ENCODE measurements at places on chromosomes 1 and 21. TPM values are rescaled to one million over a fixed set of nuclear protein-coding genes. Genes with fewer than 3 reads are reported as not detected.
A peak's percentile ranks its signal among the peaks of the same experiment; 100 is the strongest.

DNA sequence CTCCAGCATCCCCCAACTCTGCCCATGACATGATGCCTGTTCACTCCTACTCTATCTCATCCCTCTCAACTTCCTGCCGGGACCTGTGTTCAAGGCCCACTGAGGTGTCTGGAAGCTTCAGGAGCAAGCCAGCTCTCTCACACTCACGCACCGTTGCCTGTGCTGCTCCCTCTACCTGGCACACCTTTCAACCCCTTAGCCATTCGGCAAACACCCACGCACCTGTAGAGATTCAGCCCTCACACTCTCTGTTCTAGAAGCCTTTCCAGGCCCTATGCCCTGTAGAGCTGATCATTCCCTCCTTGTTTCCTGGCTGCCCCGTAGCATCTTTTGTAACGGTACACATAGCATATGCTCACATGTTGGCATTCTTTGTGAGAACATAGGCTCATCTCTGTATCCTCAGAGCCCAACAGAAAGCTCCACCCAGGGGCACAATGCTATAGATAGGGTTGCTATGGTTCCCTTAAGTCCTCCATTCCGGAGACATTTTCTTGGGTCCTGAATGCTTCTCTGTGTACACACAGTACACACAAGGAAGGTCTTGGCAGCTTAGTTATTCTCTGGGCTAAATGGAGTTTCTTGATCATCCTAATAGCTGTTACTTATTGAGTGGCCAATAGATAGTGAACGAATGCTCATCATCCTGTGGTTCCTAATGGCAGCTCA is 1.3 kb downstream of the C8B start:
- no peak for DNase-seq

GRCh38 chr1:228344631-228345072 is 62.0 kb downstream of the TRIM11 start:
- no peak for DNase-seq

- no peak for DNase-seq
Measured at GRCh38 chr1:20185834-20186782, at the start of the genes PLA2G2C and UBXN10. TSS of gene PLA2G2C (minus strand) at chr1:20186518. CDS start at chr1:20177363, 9,155 bp downstream. TSS of gene UBXN10 (plus strand) at chr1:20186096. CDS start at chr1:20190562, 4,466 bp downstream.

DNA sequence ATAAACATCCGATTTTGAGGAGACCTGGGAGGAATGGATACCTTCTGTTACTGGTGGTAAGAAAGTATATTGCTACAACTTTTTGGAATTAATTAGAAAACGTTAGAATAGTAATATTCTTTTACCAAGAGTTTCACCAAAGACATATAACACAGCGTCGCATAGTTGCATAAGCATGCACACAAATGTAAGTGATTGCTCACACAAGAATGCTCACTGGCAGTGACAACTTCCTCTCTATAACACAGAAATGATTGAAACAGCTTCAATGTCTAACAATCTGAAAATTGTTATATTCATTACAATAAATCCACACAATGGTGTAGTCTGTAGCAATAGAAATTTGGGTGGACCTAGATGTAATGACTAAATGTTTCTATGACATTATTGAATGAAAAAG is 998.6 kb downstream of the TTLL7 start:
- DNase-seq: no peak

DNA sequence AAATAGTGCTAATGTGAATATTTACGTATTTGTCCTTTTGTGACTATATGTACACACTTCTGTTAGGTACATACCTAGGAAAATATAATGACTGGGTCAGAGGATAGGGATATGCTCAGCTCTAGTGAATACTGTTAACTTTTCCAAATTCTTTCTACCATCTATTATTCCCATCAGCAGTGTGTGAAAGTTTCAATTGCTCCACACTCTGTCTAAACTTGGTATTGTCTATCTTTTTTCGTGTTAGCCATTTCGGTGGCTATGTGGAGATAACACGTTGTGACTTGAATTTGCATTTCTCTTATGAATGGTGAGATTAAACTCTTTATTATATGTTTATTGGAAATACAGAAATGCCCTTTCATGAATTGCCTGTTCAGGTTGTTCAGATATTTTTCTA is 22.7 kb upstream of the LELP1 start:
- DNase-seq: no peak

- DNase-seq: peak; percentile 38
Measured at GRCh38 chr21:34801519-34802132, 132.8 kb downstream of the CLIC6 start.

GRCh38 chr1:223311826-223312225 is 52.1 kb downstream of the SUSD4 start:
- no peak for DNase-seq

- DNase-seq: no peak
Measured at GRCh38 chr1:110734133-110734680, 59.5 kb upstream of the KCNA3 start.

DNA sequence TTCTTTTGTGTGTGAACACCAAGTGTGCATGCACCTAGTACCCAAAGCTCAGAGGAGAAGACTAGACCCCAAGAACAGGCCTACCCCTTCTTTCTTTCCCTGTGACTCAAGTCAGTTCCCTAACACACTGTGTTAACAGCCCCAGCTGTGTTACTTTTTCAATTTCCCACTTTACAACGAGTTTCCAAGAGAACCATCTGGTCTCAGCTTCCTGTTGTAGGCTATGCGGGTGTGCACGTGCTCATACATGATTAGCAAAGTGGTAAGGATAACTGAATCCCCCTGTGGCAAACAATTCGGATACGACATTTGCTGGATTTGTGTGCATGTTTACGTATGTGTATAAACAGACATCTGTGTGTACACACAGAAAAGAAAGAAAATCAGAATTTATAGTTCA is 17.9 kb downstream of the IFNAR2 start:
- no peak for DNase-seq

DNA sequence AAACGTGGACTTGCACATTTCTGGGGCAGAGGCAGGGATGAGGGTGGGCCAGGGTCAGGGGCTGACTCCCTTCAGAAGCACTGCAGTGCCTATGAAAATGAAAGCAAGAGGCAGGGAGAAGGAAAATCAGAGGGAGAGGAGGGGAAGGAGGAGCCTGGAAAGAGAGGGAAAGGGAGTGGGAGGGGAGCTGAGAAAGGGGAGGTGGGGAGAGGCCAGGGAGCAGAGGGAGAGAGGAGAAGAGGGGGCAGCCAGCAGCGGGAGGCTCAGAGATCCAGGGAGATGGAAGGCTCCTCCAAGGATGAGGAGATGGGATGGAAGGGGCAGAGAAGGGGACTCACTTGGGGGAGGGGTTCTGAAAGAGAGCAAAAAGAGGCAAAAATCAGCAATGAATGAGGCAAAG is 96.3 kb upstream of the KLHDC7A start:
- no peak for DNase-seq

GRCh38 chr21:25649146-25649545 is 10.1 kb downstream of the JAM2 start:
- no peak for DNase-seq

The PADI2 gene
- 2.4 TPM for total RNA-seq

The SPATA45 gene
- total RNA-seq: 0.40 TPM

The TMEM61 gene
- total RNA-seq: not detected

The TRAPPC3 gene
- 84.9 TPM for total RNA-seq

The C21orf91 gene
- 40.5 TPM for total RNA-seq
